ENCODE measurements at places on chromosomes 7 and 10. TPM values are rescaled to one million over a fixed set of nuclear protein-coding genes. Genes with fewer than 3 reads are reported as not detected.

The AQP1 gene
- 0.23 TPM for total RNA-seq

The ALOX5 gene
- total RNA-seq: 9.7 TPM

The HSPA12A gene
- total RNA-seq: not detected

The RAB18 gene
- total RNA-seq: 60.3 TPM

The GIMAP4 gene
- 174 TPM for total RNA-seq

The PAOX gene
- 5.8 TPM for total RNA-seq

The PWWP2B gene
- total RNA-seq: 15.7 TPM

The UCN3 gene
- not detected for total RNA-seq

The EPDR1 gene
- total RNA-seq: 1.0 TPM

The SLC26A5 gene
- total RNA-seq: not detected

The TFR2 gene
- 13.1 TPM for total RNA-seq

The TMEM184A gene
- not detected for total RNA-seq

The MRLN gene
- not detected for total RNA-seq

The CHN2 gene
- total RNA-seq: 8.7 TPM

The GPR15LG gene
- total RNA-seq: not detected

The ZNF273 gene
- 10.6 TPM for total RNA-seq

The ACBD7 gene
- total RNA-seq: 5.2 TPM

The PON1 gene
- total RNA-seq: not detected

The ZNF138 gene
- total RNA-seq: 10.9 TPM

The DRGX gene
- not detected for total RNA-seq

The CALML3 gene
- not detected for total RNA-seq

The CUBN gene
- total RNA-seq: 0.68 TPM

The DMTF1 gene
- total RNA-seq: 94.7 TPM

The KBTBD2 gene
- 37.4 TPM for total RNA-seq

The GATA3 gene
- total RNA-seq: 42.5 TPM

The TIMM23B gene
- 17.3 TPM for total RNA-seq

The MOGAT3 gene
- total RNA-seq: not detected

The CYP26A1 gene
- total RNA-seq: not detected

The ADAM12 gene
- 0.60 TPM for total RNA-seq

The FBXL13 gene
- total RNA-seq: 0.13 TPM

The SEMA3E gene
- not detected for total RNA-seq

The GPER1 gene
- total RNA-seq: not detected

The NKX1-2 gene
- total RNA-seq: not detected

The TRPV6 gene
- not detected for total RNA-seq

The ALKBH4 gene
- 10.8 TPM for total RNA-seq

The SLC16A9 gene
- 0.10 TPM for total RNA-seq

The CALHM1 gene
- 1.8 TPM for total RNA-seq

The SPDYE17 gene
- total RNA-seq: not detected

The HEPACAM2 gene
- not detected for total RNA-seq

The PLXNA4 gene
- 45.4 TPM for total RNA-seq

The BLNK gene
- total RNA-seq: not detected

The AOC1 gene
- total RNA-seq: not detected

The TRIM50 gene
- total RNA-seq: not detected

The RADIL gene
- total RNA-seq: 0.82 TPM

The SEMA3A gene
- total RNA-seq: 1.9 TPM

The LIPF gene
- not detected for total RNA-seq

The PLEKHS1 gene
- not detected for total RNA-seq

The NANOS1 gene
- total RNA-seq: 0.08 TPM

The EPHA1 gene
- total RNA-seq: 15.7 TPM

The H2BK1 gene
- total RNA-seq: 0.76 TPM

The FAM53B gene
- 21.8 TPM for total RNA-seq

Measured in activated CD8-positive, alpha-beta T cell treated with anti-CD3 and anti-CD28 coated beads, Interleukin-2, amount 10 ng/mL, durations not matched to agents 7 days and 5 days (primary cell).